AG09309 (cell line): ENCODE measurements at places on chromosomes 11 and 22.

DNA sequence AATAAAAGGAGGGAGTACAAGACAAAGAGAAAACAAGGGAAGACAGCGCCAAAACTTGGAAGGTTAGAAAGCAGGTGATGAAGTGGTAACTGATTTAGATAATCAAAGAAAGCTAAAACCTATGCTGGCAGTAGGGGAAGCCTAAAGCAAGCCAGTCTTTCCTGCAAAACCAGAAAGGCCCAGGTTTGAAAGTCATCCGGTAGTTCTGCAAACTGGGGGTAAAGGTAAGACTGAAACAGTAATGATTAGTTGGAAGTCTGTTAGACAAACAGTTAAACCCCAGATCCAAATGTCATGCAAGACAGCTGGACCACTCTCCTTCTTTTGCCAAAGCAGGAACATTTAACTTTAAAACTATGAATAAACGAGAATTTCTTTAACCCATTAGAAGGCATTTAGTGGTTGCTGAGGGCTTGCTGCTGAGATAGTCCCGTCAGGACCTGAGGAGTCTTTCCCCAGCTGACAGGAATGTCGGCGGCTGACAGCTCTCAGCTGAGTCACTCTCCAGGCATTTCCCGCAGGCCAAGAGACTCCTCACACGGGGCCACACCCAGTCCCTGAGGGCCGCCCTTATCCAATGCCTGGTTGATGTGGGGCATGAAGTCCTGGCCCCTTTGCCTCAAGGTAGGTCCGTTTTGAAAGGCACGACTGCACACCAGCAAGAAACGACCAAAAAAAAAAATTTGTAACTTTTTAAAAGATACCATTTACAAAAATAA lies 36.3 kb upstream of the CFAP300 start:
- peak; percentile 38 for DNase-seq

- no peak for DNase-seq
Measured at GRCh38 chr11:66126064-66126463, 56.0 kb downstream of the PACS1 start.

DNA sequence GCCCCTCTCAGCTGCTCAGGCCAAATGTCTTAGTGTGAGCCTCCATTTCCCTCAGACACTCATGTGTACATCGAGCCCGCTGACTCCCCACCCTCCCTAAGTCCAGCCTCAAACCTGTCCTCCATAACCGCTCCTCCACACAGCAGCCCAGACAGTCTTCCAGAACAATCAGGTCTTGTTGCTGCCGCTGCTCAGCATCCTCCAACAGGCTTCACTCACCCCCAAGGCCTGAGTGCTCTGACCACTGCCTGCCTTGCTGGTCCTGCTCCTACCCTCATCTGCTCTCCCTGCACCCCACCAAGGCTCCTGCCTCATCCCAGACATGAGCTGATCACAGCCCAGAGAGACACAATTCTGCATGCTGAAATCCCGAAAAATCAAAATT lies 17.1 kb downstream of the PSMD13 start:
- no peak for DNase-seq

- DNase-seq: no peak
Measured at GRCh38 chr11:83284501-83285150, 1.5 kb downstream of the CCDC90B start.

DNA sequence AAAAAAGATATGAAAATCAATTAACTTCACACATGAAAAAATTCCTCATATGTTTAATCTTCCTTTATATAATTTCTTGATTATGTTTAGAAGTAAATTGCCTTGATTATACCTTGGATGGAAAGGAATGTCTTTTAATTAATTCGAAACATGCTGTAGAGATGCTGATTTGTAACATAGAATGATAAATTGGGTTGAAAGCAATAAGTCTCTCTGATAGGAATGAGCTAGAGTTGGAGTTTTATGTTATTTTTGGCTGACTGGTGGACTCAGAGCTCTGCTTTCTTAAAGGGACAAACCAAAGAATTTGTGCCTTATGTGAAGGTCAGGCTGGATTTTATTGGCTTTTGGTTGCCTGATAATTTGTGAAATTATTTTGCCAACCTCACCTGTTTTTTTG lies 94.7 kb upstream of the RAG2 start:
- DNase-seq: no peak

DNA sequence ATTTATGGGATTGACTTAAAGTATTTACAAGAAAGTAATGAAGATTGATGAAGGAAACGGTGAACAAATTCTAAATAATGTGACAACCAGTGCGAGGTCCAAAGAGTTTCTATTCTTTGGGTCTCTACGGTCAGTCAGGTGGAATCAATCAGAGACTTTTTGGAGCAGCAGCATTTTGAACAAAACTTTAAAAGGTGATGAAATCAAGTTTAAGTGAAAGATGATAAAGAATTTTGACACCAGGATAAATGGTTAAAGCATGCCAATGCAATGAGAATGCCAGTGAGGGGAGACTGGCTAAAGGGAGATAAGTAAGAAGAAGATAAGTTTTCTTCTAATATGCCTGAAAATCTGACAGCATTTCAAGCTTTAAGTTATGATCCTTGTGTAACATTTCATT lies 67.9 kb downstream of the DCUN1D5 start:
- no peak for DNase-seq

GRCh38 chr11:76653674-76654284 lies 16.8 kb downstream of the LRRC32 start:
- peak; percentile 55 for DNase-seq

DNA sequence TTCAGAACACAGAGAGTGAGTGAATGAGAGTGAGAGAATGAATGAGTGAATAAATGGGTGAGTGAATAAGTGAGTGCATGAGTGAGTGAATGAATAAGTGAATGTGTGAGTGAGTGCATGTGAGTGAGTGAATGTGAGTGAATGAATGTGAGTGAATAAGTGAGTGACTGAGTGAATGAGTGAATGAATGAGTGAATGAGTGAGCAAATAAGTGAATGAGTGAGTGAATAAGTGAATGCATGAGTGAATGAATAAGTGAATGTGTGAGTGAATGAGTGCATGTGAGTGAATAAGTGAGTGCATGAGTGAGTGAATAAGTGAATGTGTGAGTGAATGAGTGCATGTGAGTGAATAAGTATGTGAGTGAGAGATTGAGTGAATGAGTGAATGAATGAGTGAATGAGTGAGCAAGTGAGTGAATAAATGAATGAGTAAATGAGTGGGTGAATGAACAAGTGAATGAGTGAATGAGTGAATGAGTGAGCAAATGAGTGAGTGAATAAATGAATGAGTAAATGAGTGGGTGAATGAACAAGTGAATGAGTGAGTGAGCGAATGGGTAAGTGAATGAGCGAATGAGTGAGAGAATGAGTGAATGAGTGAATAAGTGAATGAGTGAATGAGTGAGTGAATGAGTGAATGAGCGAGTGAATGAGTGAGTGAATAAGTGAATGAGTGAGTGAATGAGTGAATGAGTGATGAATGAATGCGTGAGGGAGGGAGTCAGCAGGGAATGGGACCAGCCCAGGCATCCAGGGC lies 21.3 kb upstream of the MUC5B start:
- no peak for DNase-seq

DNA sequence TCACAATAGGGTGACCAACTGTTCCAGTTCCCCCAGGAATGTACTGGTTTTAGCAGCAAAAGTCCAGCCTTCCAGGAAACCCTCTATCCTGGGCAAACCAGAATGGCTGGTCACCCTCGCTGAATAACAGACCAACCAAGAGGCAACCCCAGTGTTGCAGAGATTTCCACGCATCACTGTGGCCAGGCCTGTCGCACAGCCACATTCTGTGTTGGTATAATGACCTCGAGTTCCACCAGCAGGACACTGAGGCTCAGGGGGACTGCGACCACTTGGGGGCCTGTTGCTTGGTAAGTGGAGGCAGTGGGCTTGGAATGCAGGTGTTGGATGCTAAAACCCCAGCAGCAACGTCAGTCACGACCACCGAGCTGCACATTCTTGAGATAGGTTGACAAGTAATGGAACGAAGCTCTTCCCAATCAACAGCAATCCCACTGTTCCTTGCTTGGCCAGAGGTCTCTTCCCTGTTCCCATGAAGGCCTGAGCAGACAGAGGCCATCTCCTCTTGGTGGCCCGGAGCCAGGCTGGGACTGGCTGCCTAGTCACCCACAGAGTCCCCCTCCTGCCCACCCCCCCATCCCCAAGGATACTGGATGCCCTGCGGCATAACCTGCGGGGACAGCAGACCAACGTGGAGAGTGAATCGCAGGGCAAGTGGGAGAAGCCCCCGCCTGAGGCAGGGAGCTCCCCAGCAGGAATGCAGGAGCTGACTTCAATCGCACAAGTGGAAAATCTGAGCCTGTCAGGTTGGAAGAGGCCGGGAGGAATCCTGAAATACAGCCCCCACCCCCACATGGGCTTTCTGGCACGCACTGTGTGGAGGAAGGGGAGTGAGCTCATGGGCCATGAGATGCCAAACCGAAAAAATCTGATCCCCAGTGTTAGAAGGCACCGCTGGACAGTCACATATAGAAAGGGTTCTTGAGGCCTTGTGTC lies 43.4 kb upstream of the MN1 start:
- no peak for DNase-seq

DNA sequence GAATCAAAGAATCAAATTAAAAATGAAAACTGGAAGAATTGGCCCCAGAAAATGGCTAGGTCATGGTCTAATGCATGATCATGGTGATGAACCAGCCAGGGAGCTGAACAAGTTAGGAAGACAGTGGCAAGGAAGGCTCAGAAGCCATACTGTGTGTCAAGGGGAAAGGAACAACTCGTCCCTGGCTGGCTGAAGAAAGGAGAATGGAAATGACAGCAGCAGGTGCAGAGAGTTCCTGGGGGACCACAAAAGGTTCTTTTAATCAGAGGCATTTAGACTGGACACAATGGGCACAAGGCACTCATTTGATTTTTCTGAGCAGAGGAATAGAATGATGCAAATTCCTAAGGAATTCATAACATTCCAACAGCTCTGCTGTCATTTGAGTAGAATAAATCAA lies 209.9 kb downstream of the LARGE1 start:
- no peak for DNase-seq

GRCh38 chr11:129701706-129702105 lies 113.9 kb upstream of the TMEM45B start:
- no peak for DNase-seq

GRCh38 chr11:68269414-68270081 lies 2.2 kb downstream of the C11orf24 start:
- peak; percentile 41 for DNase-seq

- DNase-seq: no peak
Measured at GRCh38 chr11:24965748-24966147, 468.9 kb downstream of the LUZP2 start.

DNA sequence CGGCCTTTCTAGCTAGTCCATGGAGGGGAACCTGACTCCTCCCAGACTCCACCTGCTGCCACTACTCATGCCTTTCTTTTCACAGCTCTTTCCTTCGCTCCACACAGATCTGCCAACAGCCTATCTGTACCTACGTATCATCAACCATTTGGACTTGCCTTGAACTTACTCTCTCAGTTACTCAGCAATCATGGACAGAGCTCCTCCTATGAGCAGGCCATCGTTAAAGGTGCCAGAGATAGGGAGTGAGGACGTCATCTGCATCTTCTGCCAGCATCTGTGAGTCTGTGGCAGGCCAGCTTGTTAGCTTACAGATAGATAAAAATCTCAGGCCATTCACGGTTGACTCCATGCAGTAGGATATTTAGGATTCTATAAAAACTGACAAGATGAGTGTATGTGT lies 162.9 kb upstream of the ZBED5 start:
- DNase-seq: no peak

DNA sequence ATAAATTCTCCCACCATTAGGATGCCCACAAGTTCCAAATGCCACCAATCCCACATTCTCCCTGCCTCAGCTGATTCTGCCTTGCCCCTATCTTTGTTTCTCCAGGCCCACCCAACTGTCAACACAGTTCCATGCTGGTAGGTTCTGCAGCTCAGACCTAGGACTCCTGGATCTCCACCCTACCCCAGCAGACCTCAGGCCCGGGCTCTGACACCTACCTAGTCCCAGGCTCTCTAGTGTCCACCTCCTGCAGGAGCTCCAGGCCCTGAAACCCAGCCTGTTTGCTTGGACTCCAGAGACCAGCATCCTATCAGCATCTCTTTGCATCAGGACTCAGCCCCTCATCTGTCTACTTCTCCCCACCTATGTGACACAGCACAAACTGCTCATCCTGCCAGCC lies 86.5 kb downstream of the PDE2A start:
- DNase-seq: no peak

- no peak for DNase-seq
Measured at GRCh38 chr11:29227811-29228210, 789.0 kb downstream of the KCNA4 start.

- no peak for DNase-seq
Measured at GRCh38 chr11:86687185-86687778, 14.9 kb upstream of the ME3 start.

DNA sequence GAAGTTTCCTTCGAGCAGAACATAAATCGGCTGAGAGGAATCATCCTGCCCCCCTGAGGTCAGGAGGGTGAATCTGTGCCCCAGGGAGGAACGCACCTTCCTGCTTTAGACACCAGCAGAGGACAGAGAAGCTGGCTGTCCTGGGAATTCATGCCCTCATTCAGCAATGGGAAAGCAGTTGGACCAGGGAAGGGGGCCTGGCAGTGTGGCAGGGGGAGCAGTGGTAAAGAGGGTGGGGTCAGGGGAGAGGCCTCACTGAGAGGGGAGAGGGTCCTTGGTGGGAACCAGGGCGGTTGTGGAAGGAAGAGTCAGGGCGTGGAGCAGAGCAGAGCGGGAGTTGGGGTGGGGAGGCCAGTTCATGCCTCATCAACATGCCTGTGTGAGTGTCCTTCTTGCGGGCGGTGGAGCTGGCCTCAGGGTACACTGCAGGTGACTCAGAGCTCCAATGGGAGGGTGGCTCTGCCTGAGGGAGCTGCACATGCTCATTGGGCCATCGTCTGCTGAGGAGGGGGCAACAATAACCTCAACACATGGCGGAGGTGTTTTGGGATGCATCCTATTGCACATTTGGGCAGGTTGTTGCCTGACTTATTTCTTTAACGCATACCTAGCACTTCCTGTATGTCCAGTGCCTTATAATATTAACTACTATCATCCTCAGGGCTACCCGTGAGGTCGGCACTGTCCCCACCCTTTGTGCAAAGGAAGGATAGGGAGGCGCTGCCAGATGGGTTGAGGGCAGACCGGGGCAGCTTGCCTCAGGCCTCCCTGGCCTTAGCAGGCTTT lies 23.2 kb downstream of the MED15 start:
- DNase-seq: no peak

- no peak for DNase-seq
Measured at GRCh38 chr11:110430267-110431050, 711 bp downstream of the FDX1 start.

DNA sequence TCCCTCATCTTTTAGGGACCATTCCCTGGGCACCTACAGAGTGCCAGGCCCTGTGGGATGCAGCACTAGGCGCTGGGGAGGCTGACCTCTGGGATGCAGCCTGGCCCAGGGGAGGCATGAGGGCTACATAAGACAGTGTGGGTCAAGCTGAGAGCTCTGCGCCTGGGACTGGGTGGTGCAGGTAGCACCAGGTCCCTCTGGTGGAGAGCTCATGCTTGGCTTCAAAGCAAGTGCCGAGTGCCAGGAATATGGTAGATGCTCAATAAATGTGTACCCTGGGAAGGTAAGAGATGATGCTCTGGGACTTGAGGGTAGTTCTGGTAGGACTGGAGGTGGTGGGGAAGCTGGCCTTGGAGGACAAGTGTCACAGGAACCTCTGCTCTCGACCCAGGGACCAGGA lies 2.0 kb upstream of the MPPED1 start:
- no peak for DNase-seq
